ENCODE measurements at places on chromosomes 2 and 18.

DNA sequence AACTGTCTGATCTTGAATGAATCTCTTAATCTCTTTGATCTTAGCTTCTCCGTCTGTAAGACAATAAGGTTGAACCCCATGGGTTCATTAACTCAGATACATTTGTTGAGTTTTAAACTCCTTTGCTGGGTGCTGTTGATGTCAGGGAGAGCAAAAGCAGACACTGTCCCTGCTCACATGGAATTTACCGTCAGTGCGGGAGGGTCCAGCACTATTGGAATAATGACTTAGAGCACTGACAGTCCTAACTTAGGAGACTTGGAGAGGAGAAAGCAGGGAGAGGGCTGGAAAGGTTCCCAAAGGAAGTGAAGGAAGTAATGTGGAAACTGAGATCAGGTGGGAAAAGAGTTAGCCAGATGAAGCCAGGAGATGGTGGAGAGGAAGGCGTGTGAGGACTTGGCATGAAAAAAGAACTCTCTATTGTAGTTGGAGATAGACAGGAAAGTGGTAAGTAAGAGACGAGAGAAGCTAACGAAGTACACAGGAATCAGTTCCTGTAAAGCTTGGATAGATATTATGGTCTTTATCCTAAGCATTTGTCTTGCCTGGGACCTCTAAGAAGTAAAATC, 141.4 kb upstream of the SERTAD2 start:
- no peak for ATAC-seq

- ATAC-seq = no peak
These were observed 173.5 kb downstream of the TCF4 start for GRCh38 chr18:55414475-55414874.

DNA sequence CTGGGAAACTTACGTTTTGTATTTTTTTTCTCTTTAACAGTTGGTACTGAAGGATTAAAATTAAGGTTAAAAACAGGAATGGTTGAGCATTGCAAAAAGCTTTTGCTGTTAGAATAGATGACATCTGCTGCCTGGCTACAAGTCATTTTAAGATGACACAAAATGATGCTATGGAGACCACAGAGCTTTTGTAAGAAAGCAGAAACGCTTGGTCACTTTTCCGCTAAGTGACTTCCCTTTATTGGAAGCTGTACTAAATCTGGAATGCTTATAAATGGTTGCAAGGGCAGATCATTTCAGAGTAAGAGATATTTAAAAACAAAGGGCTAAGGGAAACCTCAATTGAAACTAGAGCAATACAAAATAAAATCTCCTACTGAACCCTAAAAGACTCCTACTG, 544.0 kb downstream of the STK39 start:
- ATAC-seq = no peak

- no peak for ATAC-seq
These were observed 1010.8 kb upstream of the CELF4 start for GRCh38 chr18:38576349-38576748.

DNA sequence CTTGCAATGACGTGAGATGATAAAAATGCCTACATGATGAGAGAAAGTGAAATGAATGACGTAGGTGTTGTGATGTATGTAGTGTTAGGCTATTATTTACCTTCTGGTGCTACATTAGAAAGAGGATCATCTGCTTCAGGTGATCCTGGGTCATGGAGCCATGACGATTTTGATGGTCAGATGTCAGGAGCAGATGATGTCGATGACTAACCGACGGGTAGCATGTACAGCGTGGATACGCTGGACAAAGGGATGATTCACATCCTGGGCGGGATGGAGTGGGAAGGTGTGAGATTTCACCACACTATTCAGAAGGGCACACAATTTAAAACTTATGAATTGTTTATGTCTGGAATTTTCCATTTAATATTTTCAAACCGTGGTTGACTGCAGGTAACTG, 43.5 kb upstream of the ACVR1C start:
- no peak for ATAC-seq
